ENCODE measurements at places on chromosomes 5 and 9. TPM values are rescaled to one million over a fixed set of nuclear protein-coding genes. Genes with fewer than 3 reads are reported as not detected.

The C5orf52 gene
- not detected for total RNA-seq

The AHRR gene
- total RNA-seq = 27.9 TPM

The DIPK1B gene
- 0.14 TPM for total RNA-seq

- DNase-seq = no peak
Measured at GRCh38 chr5:164518067-164518740, 1012.8 kb downstream of the MAT2B start.

DNA sequence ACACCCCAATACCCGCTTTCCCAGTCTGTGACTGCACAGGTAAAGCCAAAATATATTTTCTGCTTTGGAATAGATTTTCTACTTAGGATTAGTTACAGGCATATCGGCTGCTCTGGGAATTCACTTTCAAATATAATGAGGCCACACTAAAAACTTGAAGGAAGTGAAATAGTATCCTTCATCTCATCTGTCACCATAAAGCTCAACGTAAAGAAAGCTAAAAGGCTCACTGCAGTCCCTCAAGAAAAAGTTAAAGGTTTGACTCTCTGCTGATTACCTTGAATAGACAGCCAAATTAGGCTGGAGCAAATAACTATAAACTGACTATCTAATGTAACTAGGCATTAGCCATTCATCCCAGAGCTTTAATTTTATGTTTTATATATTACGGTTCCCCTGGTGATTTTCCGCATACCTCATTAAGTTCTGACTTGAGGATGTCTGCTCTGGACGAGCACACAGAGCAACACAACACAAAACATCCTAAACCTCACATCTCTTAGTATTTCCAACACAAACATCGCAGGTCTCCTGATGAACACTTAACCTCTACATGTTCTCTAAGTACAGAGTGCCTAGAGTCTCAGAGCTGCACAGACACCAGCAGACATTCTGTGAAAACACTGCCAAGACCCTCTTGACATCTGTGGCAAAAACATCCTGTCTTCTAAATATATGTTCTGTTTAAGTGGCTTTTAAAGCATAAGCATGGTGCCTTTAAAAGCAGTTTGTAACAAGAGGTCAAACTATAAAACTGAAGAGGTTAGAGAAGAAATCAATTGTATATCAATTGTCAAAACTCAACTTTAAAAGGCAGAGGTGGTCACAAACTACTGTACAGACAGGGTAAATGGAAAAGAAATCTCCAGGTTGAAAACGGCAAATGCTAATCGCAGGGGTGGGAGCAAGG, 35.4 kb downstream of the ELAVL2 start:
- DNase-seq = no peak

DNA sequence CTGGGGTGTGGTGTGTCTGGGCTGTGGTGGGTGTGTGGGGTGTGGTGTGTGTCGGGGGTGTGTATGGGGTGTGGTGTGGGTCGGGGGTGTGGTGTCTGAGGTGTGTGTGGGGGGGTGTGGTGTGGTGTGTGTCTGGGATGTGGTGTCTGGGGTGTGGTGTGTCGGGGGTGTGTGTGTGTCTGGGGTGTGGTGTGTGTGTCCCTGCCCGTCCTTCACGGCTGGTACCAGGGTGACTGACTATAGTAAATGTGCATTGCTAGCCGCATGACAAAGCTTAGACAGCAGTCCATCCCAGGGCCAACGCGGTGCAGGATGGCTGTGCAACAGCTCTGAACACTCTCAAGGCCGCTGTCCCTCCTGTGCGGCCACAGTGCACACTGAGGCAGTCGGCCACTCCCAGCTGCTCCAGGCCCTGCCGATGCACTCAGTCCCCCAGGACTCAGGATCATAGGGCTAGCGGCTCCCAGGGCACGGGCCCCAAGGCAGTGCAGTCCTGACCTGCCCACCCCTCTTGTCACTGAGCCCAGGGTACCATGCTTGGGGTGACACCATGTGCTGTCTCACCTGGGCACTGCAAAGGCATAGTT, 54.0 kb downstream of the SECISBP2 start:
- peak; percentile 62 for DNase-seq

- no peak for DNase-seq
Measured at GRCh38 chr5:132074091-132074771, 642 bp downstream of the CSF2 start.

Data from activated CD8-positive, alpha-beta T cell treated with anti-CD3 and anti-CD28 coated beads for 36 hours (primary cell).